T-helper 2 cell (primary cell): ENCODE measurements at places on chromosomes 7 and 10.

DNA sequence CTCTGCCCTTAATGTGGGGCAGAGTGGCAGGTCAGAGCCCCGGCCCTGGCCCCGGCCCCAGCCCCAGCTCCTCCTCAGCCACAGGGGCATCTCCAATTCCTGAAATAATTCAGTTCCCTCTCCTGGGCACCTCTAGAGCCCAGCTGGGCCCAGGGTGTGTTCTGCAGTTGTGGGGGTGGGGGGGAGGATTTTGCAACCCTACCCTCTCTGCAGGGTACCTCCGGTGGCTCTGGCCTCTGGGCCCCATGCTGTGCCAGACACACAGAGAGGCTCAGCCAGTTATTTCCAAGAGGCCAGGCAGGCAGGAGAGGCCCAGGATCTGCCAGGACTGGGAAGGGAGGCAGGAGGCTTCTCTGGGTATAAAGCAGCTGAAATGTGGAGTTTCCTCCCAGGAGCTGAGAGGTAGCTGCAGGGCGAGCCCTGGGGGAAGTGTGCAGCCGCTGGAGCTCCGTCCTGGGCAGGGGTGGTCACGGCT is 47.9 kb downstream of the PWWP2B start:
- no peak for DNase-seq

DNA sequence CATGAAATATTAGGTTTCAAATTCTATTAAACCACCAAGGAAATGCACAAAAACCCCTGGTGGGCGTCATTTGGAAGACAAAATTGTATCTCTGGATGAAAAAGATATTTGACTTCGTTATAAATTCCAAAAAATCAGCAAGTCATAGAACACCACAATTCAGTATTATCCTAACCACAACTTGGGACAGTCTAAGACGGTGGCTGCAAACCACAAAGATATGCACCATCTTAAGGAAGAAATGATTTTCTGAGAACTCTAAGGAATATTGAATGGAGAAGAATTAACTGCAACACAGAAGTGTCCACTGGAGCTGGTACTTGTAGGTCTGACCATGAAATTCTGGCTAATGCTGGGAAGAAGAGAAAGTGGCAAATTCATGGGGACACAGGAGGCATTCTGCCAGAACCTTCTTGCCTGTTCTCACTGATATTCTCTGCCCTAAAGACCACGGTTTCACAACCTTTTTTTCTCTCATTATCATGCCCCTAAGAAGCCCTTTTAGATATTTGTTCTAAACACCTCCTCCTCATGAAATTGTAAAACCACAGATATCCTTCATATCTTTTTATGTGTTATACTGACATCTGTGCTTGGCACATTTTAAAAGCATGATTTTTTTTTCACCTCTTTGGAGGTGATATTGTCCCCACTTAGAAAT is 92.9 kb downstream of the SFMBT2 start:
- no peak for DNase-seq

DNA sequence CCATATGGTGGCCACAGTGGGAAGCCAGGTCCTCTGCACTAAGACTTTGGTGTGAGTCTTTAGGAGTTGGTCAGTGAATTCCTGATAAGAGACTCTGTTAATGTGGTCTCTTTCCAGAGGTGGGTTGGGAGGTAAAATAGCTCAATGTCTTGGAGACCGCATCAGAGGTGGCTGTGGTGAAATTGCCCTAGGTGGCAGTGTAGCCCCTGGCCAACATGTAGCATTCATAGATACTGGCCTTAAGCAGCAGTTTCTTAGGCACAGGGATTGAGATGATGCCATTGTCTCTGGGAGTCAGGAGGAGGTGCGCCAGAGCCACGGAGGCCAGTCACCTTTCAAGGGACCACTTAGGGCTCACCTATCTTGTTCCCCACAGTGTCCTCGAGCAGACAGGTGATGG is 202.8 kb downstream of the CREB5 start:
- DNase-seq: no peak

- no peak for DNase-seq
Measured at GRCh38 chr7:10632712-10633111, 341.0 kb upstream of the PHF14 start.

- DNase-seq: no peak
Measured at GRCh38 chr10:103123282-103124024, 69.6 kb downstream of the NT5C2 start.

GRCh38 chr7:5614600-5614999 is 166.9 kb downstream of the RNF216 start:
- no peak for DNase-seq

DNA sequence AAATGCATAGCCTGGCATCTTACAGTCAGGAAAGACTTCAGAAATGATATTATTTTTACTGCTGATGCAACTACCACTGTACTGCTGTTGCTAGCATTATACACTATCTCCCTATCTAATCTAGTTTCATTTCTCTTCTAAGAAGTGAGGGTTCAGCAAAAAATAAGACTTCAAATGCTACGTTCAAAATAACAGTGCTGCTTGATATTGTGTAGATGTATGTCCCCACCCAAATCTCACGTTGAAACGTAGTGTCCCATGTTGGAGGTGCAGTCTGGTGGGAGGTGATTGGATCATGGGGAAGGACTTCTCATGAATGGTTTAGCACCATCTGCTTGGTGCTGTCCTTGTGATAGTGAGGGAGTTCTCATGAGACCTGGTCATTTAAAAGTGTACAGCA is 129.4 kb downstream of the ANK3 start:
- DNase-seq: no peak
